ENCODE measurements at places on chromosomes 7 and 10.

DNA sequence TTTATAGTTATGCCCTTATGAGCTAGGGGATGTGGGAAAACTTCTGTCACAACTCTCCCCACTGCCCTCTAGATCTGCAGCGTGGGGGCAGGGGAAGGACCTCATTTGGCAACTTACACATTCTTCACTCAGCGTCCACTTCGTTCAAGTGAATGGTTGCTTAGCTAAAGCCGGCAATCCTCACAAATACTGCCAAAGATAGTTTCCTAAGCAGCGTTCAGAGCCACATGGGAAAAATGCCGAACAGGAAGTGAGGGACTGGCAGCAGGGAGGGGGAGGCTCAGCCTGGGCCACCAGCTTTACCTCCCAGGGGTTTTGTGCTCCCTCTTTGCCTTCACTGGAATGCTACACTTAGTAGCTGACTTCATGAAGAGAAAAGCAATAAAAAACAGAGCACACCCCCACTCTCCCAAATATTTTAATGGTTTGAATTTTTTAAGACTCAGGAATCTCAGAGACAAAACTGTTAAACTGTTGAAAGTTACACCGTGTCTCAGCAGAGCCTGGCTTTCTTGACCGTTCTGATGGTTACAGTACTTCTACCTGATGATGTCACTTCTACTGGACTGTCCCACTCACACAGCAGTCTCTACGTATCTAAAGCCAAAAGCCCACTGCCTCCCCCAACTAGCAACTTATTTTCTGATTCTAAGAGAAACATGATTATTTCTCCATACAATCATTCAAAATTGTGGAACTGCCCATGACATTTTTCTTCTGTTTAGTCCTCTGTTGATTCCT, 10.4 kb downstream of the GRM3 start:
- no peak for DNase-seq

GRCh38 chr7:133641436-133641835, 388.6 kb downstream of the EXOC4 start:
- no peak for DNase-seq

DNA sequence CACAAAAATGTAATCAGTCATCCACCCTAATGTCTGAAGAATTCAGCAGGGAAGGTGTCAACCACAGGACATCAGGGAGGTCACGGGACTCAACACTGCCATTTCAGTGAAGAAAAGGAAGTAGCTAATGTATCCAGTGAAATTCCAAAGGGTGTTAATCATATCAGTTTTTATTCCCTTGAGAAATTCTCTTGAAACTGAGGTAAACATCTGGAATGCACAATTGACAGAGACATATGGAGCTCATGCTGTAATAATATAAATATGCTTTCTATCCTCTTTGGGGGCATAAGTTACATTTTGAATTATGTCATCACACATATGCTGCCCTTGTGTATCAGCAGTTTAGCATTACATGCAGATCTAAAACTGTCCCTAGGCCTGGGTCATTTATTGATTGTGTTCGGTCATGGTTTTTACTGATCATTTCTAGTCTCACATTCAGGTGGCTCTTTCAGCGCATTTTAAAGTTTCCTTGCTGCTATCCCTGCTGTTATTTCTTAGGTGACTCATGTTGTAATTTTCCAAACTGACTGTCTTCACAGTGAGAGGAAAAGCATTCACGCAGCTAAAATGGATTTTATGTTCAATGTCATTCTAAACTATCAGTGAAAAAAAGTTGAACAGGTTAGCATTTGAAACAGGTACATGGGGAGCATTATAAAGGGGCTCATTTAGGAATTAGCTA, 273.9 kb downstream of the TSPAN12 start:
- DNase-seq = no peak

DNA sequence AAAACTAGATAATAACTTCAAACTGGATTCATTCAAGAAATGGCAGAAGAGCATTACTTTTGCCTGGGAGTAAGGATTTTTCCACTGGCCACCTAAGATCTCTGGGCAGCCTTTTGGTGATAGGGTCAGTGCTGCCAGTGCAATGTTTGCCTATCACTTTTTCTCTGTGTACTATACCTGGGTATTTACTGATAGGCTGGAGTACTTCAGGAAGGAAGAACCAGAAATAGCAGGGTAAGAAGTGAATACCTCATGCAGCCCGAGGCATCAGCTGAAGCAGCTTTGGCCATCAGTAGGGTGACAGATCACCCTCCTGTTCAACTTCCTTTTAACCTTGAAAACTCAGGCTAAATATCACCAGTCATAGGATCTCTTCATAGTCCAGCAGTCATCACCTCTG, 5.5 kb upstream of the PAPSS2 start:
- no peak for DNase-seq

DNA sequence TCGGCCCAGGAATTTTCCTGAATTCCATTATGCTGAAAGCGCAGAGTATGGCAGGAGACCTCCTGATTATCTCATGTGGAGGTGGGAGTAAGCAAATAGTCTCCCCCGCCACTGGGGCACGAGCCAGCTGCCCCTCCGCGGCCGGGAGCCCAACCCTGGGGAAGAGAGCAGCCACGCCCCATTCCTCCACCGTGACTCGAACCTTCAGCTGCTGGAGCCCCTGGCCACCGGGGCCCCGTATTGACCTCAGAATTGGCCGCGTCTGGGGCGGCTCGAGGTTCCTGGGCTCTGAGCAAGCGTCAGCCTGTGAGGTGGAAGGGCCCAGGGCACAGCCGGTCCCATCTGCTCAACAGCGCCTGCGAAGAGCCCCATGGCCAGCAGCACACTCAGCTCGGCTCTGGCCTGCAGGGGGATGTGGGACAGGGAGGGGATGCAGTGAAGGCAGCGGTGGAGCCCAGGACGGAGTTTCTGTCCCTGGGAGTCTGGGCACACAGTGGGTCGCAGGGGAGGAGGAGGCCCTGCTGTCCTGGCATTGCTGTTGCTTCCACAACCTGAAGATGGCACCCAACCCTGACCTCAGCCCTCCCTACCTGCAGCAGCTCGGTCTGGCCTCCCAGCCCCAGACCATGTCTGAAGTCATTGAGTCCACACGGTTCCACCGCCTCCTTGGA, 97.8 kb downstream of the CHST15 start:
- peak; percentile 39 for DNase-seq

DNA sequence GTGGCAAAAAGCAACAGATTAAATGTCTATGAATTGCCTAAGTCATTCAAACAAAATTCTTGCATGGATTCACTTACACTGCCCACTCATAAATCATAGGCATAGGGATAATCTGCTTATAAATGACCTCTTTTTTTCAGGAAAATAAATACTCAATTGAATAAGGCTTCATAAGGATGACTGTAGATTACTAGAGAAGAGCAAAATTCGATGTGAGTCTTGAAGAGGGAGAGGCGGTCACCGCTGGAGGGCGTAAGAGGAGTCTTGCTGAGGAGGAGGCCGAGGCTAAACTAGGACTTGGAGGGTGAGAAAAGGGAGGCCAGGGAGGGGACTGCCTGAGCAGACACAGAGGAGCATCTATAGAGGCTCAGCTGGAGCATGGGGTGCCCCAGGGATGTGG, 135.4 kb upstream of the RSU1 start:
- no peak for DNase-seq

Measured in AG09309 (cell line).